ENCODE measurements at places on chromosomes 1 and 21. TPM values are rescaled to one million over a fixed set of nuclear protein-coding genes. Genes with fewer than 3 reads are reported as not detected.

HMCN1 gene
- 5.2 TPM for total RNA-seq

C1orf185 gene
- not detected for total RNA-seq

MARK1 gene
- 1.6 TPM for total RNA-seq

PDE9A gene
- 3.9 TPM for total RNA-seq

TMCO4 gene
- 20.7 TPM for total RNA-seq

HLX gene
- 8.7 TPM for total RNA-seq

SPRR3 gene
- total RNA-seq: not detected

ASTN1 gene
- total RNA-seq: not detected

TP73 gene
- not detected for total RNA-seq

IFNLR1 gene
- total RNA-seq: under 0.01 TPM

RIIAD1 gene
- not detected for total RNA-seq

DPYD gene
- total RNA-seq: 22.5 TPM

REN gene
- 4.3 TPM for total RNA-seq

TNNT2 gene
- 3.5 TPM for total RNA-seq

RPS6KC1 gene
- total RNA-seq: 37.7 TPM

SEMA6C gene
- 0.86 TPM for total RNA-seq

TSTD1 gene
- 1.6 TPM for total RNA-seq

SPATA6 gene
- 4.2 TPM for total RNA-seq

RGSL1 gene
- not detected for total RNA-seq

C21orf58 gene
- 5.5 TPM for total RNA-seq

FCAMR gene
- not detected for total RNA-seq

OR6N1 gene
- total RNA-seq: not detected

KCNC4 gene
- total RNA-seq: 0.64 TPM

MOV10 gene
- total RNA-seq: 56.7 TPM

VAV3 gene
- 0.43 TPM for total RNA-seq

OR2L8 gene
- total RNA-seq: not detected

CTTNBP2NL gene
- total RNA-seq: 20.9 TPM

LRRC38 gene
- total RNA-seq: not detected

LRRC8B gene
- total RNA-seq: 0.86 TPM

AGRN gene
- total RNA-seq: 95.9 TPM

LCE2D gene
- not detected for total RNA-seq

DISP3 gene
- not detected for total RNA-seq

AMY1A gene
- not detected for total RNA-seq

OR2L2 gene
- not detected for total RNA-seq

CLEC20A gene
- not detected for total RNA-seq

B3GALNT2 gene
- total RNA-seq: 48.0 TPM

NR1I3 gene
- not detected for total RNA-seq

KCNA3 gene
- total RNA-seq: under 0.01 TPM

LRRC8C gene
- total RNA-seq: 10.8 TPM

CDA gene
- 1.9 TPM for total RNA-seq

TMEM200B gene
- total RNA-seq: 14.8 TPM

ADORA1 gene
- total RNA-seq: 8.7 TPM

PTAFR gene
- under 0.01 TPM for total RNA-seq

LCE1A gene
- not detected for total RNA-seq

FNDC5 gene
- total RNA-seq: 0.43 TPM

IFFO2 gene
- 15.5 TPM for total RNA-seq

APOBEC4 gene
- not detected for total RNA-seq

AXDND1 gene
- not detected for total RNA-seq

SPSB1 gene
- 48.6 TPM for total RNA-seq

CDC7 gene
- total RNA-seq: 5.2 TPM

F3 gene
- total RNA-seq: 506 TPM

All from fibroblast of villous mesenchyme (primary cell).